Activated naive CD4-positive, alpha-beta T cell treated with anti-CD3 and anti-CD28 coated beads, Interleukin-2, amount 50 U/mL, for 16 hours (primary cell): ENCODE measurements at places on chromosomes 6 and 20.

- no peak for DNase-seq
Measured at GRCh38 chr20:39291301-39291700, 329.2 kb downstream of the DHX35 start.

DNA sequence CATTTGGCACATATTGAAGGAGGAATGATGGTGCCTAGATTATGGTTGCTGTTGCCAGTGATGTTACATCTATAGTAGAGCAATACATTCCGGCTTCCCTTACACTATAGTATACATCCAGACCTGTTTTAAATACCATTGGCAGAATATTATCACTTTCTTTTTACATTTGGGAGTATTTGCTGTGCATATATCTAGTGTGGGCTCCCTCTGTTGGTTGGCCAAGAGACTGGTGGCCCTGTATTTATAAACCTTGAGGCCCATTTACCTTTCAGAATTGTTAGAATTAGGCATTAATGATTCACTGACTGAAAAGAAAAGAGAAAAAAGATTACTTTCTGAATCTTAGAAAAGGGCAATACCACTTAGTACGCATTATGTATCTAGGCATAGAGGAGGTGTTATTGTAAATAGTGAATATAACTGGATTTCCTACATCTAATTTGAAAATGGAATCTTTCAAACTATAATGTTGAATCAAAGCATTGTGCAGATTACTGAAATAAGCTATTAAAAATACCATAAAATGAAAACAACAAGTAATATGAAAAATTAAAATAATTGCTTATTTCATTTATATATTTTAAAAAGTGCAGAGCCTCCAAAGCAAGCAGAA is 628.8 kb upstream of the MAN1A1 start:
- no peak for DNase-seq

GRCh38 chr6:99789767-99790166 is 183.1 kb downstream of the PRDM13 start:
- DNase-seq: no peak

- DNase-seq: no peak
Measured at GRCh38 chr20:18571578-18571977, 4.3 kb downstream of the SMIM26 start.

GRCh38 chr20:8132484-8133309 is 631 bp downstream of the PLCB1 start:
- peak; percentile 15 for DNase-seq

GRCh38 chr6:45923831-45924391 is 91.7 kb downstream of the CLIC5 start:
- peak; percentile 28 for DNase-seq

GRCh38 chr6:160679402-160679769 is 15.3 kb upstream of the LPA start:
- no peak for DNase-seq

DNA sequence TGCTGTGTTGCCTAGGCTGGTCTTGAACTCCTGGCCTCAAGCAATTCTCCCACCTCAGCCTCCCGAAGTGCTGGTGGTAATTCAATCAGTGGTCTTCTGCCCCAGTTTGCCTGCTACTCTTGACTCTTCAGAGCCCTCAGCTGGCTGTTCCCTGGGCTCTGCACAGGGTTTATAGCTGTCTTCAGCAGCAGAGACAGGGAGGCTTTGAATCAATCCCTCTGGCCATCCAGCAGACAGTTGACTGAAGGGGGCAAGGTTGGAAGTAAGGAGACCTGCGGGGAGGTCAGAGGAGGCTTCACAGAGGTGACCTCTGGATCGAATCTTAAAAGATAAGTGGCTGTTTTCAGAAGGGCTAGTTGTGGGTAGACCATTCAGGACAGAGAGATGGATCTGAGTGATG is 26.0 kb upstream of the KIF3B start:
- no peak for DNase-seq

- no peak for DNase-seq
Measured at GRCh38 chr20:58053391-58054055, 174.9 kb downstream of the ANKRD60 start.

GRCh38 chr20:1225263-1225782 is 521 bp upstream of the RAD21L1 start:
- DNase-seq: no peak

DNA sequence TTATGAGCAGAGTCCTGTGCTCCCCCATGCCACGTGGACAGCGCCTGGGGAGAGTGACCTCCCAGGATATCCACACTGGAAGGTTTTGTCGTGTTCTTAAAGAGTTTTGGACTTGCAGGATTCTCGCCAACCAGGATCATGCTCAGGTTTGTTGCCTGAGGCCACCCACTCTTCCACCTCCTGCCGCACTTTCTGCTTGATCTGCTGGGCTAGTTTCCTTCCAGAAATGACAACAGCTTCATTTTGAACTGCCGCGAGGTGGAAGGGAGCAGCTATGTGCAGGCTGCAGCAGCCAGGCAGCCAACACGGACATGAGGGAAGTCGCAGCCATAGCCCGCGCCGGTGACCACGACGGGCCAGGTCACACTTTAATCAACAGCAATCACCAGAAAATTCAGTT is 27.7 kb upstream of the SEC63 start:
- DNase-seq: no peak

DNA sequence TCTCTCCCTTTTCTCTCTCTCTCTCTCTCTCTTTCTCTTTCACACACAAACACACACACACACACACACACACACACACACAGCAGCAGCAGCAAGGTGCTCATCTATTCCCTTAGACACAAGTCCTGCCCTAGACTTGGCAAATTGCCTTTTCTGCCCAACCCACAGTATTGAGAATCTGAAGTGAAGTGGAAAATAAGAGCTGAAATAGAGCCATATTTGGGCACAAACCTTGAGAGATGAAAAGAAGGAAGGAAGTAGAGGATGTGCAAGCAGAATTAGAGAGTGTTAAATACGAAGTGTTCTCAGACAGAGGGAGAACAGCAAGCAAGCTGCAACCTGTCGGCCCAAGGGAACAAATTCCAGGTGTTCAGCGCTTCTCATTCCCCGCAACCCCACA is 557.5 kb upstream of the NOX3 start:
- DNase-seq: no peak

DNA sequence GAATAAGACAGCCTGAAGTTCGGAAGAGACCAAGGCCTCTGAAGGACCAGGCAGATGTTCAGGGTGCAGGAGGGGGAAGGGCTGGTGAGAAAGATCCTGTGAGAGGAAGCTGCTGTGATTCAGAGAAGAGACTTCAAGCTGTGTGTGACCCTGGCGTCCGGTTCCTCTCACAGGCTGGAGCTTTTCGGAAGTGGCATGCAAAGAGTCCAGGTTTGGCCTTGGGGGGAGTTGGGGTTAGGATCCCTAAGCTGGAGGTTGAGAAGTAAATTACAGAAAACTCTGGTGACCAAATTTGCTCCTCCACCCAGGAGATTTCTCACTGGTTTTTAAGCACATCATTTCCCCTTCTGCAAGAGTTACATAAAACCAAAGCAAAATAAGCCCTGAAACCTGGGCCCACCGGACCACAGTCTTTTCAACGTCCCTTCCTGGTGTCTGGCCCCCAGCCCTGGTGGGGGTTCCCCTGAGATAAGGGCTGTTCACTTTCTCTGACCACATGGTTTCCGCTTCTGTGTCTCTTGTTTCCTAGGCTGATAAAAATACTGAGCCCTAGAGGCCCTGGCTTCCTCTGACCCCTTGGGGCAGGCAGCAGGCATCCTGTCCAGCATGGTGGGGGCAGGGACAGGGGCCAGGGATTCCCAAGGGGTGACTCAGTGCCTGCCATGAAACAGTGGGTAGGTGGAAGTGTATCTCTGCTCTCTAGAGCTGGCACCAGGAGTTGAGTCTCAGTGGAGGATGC is 12.0 kb upstream of the LTA start:
- DNase-seq: no peak

DNA sequence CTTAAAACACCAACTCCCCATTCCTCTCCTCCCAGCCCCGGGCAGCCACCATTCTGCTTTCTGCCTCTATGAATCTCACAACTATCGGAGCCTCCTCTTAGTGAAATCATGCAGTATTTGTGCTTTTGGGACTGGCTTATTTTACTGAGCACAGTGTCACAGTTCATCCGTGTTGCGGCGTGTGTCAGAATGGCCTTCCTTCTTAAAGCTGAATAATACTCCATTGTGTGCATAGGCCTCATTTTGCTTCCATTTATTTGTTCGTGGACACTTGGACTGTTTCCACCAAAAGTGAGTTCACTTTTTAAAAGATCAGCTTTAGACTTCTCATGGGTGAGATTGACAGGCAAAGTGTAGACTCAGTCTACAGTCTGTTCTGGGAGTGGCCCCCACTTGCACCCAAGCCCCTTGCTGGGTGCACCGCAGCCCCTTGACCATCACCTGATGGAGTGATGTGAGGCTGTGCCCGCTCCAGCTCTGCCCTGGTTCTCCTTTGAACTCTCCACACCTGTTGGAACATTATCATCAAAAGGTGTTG is 12.6 kb downstream of the DUSP22 start:
- no peak for DNase-seq

DNA sequence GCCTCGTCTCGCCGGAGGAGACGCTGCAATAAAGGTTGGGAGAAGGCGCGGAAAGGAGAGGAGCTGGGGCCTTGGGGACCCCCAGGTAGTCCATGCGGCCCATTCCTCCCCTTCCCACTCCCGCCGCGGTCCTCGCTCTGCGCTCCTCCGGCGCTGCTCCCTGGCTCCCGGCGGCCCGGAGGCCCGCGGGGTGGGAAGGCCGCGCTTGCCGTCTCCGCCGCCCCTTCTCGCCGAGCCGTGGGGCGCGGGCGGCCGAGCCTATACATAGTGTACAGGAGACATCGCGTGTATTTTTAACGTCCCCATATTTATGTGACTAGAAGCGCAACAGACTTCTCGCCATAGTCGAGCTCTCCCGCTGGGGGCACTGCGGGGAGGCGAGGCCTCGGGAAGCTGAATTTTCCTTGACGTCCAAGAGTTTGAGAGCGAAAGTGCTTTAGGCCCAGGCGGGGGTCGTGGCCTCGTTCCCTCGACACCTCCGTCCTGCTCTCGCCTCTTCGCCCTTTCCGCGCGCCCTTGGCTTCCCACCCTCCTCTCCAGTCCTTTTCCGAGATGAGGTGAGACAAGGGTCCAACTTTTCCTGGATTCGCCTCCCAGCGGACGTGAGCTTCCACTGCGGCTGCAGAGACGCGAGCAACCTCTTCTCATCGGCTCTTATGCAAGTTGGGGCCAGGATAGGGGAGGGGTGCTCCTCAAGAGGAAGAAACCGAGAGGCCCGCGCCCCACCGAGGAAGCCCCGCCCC is 29.0 kb downstream of the SLC12A5 start:
- no peak for DNase-seq

DNA sequence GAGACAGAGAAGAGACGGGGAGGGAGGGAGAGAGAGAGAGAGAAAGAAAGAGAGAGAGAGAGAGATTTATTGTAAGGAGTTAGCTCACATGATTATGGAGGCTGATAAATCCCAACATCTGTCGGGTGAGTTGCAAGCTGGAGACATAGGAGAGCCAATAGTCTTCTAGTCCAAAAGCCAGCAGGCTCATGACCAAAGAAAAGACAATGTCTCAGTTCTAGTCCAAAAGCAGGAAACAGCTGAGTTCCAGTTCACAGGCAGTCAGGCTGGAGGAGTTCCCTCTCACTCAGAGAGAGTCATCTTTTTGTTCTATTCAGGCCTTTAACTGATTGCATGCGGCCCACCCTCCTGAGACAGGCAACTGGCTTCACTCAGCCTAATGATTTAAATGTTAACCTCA is 416.6 kb downstream of the PREX1 start:
- DNase-seq: no peak

- DNase-seq: no peak
Measured at GRCh38 chr6:150667977-150668716, 68.5 kb downstream of the PLEKHG1 start.

GRCh38 chr6:13413466-13413862 is 73.9 kb downstream of the GFOD1 start:
- no peak for DNase-seq

DNA sequence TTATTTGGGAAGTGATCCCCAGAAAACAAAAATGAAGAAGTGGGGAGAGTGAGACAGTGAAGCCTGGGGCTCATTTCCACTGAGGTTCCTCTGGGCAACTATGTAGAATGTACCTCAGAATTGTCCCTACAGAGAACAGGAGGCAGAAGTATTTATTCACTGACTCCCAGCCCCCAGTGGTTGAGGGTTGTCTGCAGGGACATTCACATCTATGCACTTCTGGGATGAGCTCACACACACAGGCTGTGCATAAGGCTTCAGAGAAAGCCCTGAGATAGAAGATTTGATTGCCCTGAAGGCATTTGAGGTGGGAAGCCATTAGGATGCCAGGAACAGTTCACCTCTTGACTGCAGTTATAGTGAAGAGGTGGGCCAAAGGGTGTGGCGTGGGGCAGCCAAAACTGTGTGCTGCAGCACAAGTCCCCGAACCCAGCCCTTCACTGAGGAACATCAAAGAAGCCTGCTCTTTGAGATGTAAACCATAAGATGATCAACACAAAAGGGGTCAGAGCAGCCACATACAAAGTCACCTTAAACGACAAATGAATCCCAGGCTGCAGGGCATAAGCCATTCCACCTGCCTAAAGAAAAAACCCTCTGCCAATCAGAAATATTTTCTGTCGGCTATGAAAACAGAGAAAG is 853.8 kb upstream of the FLRT3 start:
- DNase-seq: no peak

DNA sequence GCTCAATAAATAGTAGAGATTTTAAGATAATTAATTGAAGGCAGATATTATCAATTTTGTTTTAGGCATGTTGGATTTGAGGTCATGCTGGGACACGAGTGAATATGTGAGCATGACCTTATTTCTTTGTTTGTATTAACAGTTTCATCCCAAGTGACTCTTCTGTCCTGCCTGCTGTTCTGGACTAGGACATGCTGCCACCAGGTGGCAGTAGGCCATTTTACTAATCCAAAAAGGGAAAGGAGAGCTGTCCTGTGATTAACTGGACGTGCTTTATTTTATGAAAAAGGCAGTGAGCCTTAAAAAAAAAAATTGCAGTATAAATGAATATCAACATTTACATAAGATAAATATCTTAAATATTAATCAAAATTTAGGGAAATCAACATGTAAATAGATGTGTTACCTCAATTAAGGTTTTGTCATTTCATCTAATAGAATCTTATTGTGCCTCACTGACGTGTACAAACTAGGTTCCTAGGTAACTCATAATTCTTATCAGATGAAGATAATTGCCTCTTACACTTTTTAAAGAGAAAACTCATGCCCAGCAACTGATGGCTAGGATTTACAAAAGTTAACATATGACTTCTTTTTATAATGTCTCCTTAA is 49.8 kb downstream of the FRK start:
- peak; percentile 47 for DNase-seq

GRCh38 chr6:130980310-130981032 is 82.6 kb downstream of the EPB41L2 start:
- DNase-seq: no peak

- no peak for DNase-seq
Measured at GRCh38 chr6:109795994-109796555, 105.0 kb downstream of the FIG4 start.
